Stimulated activated CD4-positive, alpha-beta T cell treated with anti-CD3 and anti-CD28 coated beads, Interleukin-12 subunit alpha, Interleukin-12 subunit beta, amount 100 ng/mL, for 24 hours (primary cell): ENCODE measurements at places on chromosomes 1 and 21.

GRCh38 chr1:158691907-158692306 is 5.4 kb upstream of the SPTA1 start:
- no peak for DNase-seq

DNA sequence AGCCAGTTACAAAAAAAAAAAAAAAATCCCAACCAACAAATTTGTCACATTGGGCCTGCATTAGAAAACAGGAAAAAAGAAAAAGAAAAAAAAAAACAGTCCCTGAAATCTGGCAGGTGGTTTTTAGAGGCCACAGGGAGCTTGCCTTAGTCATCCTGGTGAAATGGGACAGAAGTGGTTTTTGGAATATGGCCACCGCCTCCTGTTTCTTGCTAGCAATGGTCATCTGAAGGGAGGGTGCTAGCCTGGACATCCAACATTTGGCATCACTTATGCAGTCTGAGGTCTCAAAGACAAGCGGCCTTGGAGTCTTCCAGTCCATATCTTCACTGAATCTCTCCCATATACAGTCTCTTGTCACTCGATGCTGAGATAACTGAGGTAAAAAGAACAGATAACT is 20.1 kb upstream of the NKAIN1 start:
- no peak for DNase-seq

GRCh38 chr1:57300186-57300585 is 123.7 kb downstream of the DAB1 start:
- DNase-seq = no peak

DNA sequence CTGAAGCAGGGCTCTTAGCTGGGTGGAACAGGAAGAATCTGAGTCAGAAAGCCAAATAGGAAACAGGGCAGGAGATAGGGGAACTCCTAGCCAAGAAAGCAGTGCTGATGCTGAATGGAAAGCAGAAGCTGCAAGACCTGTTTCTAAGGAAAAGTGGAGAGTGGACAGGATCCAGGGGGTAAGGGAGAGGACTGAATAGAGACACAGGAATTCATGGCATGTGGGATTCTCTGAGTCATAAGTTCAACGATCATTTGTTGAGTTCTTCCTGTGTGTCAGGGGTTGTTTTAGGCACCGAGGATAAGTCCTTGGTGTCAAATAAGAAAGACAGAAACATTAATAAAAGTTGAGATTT is 153.8 kb upstream of the FGGY start:
- no peak for DNase-seq

GRCh38 chr1:85015826-85016225 is 18.9 kb upstream of the MCOLN2 start:
- DNase-seq = no peak

- no peak for DNase-seq
Observed at GRCh38 chr21:39599191-39599970, 13.4 kb upstream of the B3GALT5 start.

DNA sequence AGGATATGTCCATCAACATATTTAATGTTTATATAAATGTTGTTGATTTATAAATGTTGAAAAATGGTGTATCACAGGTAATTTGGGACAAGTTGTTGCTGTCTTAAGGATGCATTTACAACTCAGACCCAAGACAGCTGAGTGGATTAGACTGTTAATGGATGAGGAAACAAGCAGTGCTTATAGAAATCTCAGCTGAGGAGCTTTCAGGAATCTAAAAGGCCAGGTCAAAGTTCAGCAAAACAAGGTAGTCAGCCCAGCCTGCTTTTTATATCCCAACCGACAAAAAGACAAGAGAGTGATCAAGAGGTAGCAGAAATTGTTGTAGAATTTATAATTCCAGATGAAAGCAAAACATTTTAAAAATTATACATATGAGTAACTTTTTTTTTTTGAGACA is 16.6 kb upstream of the USP1 start:
- no peak for DNase-seq

- DNase-seq = no peak
Observed at GRCh38 chr1:244863491-244864252, 671 bp downstream of the HNRNPU start.

- DNase-seq = no peak
Observed at GRCh38 chr1:48556186-48556850, 84.3 kb upstream of the SPATA6 start.

- DNase-seq = peak; percentile 60
Observed at GRCh38 chr1:226643177-226643576, 94.6 kb downstream of the STUM start.

DNA sequence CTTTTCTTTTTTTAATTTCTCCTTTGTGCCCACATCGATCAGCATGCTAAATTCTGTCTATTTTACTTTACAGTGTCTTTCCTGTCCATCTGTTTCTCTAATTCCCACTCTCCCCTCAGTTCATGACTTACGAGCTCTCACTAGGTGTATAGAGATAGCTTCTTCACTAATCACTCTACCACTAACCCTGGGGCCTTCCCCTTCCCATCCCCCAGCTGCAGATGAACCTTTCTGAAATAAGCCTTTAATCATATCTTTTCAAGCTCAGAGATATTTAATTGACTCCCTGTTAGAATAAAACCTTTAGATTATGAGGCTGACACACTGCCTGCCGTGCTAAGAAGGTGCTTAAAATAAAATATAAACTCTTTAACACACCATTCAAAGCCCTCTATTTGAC is 66.3 kb upstream of the BMP8A start:
- no peak for DNase-seq

DNA sequence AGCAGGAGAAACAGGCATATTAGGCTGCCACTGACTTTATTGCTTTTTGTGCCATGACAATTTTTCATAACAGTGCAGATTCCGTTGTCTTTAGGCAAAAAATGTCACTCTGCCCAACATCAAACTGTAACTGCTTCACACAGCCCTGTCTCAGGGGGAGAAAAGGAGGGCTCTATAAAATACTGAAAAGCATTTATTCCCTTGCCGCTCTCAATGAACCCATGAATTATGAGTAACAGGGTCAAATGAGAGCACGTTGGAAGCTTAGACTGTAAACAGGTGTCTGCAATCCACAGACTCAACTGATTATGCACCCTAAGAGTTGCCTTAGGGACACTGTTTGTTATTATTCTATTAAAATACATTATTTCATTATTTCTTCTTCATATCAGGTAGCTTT is 292.1 kb upstream of the FMN2 start:
- DNase-seq = no peak

DNA sequence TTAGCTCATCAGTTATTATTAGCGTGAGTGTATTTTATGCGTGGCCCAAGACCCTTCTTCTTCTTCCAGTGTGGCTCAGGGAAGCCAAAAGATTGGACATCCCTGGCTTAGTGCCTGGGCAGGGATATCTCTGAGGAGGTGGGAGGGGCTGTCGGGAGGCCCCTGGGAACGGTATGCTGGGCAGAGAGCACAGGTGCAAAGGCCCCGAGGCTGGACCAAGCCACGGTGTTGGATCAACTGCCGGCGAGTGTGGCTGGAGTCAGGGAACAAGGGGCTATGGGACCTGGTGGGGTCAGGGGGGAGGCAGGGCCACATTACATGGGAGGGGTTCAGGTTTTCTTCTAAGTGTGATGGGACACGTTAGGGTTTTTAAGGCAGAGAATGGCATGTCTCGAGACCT is 62.7 kb downstream of the FHAD1 start:
- no peak for DNase-seq

DNA sequence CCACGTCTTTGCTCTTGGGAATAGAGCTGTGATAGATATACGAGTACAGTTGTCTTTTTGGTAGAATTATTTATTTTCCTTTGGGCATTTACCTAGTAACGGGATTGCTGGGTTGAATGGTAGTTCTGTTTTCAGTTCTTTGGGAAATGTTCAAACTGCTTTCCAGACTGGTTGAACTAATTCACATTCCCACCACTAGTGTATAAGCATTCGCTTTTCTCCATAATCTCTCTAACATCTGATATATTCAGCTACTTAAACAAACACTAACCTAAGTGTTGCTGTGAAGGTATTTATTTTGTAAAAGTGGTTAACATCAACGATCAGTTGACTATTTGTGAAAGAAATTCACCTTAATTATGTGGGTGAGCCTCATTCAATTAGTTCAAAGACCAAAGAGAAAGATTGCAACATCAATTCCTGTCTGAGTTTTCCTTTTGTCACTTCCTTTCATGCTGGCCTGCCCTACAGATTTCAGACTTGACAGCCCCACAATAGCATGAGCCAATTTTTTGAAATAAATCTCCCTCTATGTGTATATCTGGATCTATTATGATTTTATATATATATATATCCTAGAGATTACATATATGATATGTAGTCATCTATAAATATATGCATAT is 26.7 kb upstream of the DUSP10 start:
- no peak for DNase-seq

- DNase-seq = no peak
Observed at GRCh38 chr1:200053646-200054045, 26.1 kb downstream of the NR5A2 start.

DNA sequence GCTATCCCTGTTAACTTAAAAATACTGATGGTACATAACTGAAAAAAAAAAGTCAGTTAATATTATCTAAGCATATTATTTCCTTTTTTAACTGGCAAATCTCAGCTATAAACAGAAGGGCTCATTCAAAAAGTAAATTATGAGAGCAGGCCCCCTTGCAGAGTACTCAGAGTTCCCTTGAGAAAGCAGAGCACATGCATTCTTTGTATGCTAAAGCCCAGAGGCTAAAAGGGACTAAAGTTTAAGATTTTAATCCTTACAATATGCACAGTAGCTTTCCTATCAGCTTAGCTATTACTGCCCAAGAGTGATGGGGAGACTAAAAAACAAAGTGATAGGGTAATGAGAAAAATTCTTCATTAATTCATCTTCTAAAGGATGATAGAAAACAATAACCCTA is 18.5 kb downstream of the SLC16A1 start:
- DNase-seq = no peak

GRCh38 chr1:33727310-33727709 is 136.6 kb upstream of the HMGB4 start:
- no peak for DNase-seq

DNA sequence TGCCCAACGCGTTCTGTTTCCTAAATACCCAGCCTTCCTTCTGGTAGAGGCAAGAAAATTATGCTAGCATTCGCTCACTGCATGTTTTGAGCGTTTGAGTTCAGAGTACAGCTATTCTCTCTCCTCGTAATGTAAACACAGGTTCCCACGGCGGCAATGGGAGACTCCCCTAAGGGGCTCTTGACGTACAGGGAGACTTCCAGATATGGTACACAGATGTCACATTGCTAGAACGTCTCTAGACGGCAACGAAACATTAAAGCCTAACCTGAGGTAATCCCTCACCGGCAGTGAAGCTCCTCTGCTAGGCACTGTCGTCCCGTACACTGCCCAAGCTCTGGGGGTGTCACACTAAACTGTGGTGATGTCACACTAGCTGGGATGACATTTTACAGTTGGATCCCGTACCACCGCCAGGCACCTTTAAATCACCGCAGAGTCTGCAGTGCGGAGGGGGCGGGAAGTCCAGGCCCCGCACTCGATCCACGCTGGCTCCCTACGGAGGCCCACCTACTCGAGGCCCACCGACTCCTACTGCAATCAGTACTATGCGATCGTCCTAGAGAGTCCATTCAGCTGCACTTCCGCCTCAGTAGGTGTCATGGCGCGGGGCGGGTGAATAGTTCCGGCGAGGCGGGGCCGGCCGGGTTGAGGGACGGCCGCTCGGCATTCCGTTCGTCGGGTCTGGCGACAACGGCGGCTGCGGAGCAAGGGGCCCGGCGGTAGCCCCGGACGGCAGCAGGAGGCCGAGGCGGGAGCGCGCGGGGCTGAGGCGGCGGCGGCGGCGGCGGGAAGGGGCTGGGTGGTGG is at the start of gene HIPK1:
HIPK1 (plus strand) TSS at position 384 of the 809 bp plus-strand sequence.
- peak; percentile 89 for DNase-seq

- no peak for DNase-seq
Observed at GRCh38 chr1:67019121-67019520, 34.8 kb downstream of the SLC35D1 start.

GRCh38 chr1:215617979-215618378 is 50.9 kb downstream of the KCTD3 start:
- DNase-seq = no peak

DNA sequence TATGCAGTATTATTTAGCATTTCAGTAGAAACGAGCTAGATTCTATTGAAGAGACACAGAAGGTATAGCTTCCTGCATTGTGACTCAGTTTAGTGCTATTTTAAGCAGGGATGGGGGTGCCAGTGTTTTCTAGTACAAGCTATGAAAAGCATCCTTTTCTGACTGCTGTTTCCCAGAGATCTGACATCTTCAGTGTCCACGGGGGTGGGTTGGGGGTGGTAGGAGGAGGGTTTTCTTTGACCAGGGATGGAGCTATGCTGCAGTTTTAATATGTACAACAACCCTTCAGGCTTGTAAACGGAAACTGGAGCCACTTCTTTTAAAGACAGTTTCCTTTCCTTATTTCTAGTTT is 2.7 kb upstream of the NEGR1 start:
- DNase-seq = no peak

- no peak for DNase-seq
Observed at GRCh38 chr21:42467140-42467983, 28.7 kb downstream of the RSPH1 start.

DNA sequence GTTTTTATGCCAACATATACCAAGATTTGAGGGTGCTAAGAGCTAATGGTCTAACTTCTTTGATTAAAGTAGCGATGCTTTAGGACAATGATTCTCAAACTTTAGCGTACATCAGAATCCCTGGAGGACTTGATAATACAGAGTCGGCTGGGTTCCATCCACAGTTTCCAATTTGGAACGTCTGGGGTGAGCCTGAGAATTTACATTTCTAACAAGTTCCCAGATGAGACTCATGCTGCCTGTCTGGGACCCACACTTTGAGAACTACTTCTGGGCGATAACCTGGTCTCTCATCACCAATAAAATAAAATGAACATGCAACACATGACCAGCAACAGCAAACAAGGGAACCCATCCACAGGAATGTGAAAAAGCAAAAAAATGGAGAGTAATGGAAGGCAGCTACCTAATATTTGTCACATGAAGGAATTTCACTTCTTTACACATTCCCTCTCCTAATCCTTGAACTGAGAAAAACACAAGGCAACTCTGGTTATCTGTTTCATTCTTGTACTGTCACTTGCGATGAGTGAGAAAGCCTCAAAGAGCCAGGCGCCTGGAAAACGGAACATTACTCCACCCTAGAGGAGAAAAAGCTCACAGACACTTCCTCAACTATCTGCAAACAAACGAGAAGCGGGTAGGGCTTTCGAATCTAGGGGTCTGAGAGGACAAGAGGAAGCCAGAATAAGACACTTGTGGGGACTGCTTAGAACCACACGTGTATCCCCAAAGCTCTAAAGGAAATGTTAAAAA is 14.0 kb downstream of the HSF2BP start:
- no peak for DNase-seq

GRCh38 chr1:162922201-162922600 is 61.2 kb upstream of the CCDC190 start:
- no peak for DNase-seq
